Upper lobe of left lung (tissue), 6 donors: ENCODE measurements at places on chromosomes 16 and 17. TPM values are rescaled to one million over a fixed set of nuclear protein-coding genes. Genes with fewer than 3 reads are reported as not detected.
A peak's percentile ranks its signal among the peaks of the same experiment; 100 is the strongest.

GRCh38 chr17:31427684-31428083, 36.2 kb downstream of the RAB11FIP4 start:
- DNase-seq = no peak

DNA sequence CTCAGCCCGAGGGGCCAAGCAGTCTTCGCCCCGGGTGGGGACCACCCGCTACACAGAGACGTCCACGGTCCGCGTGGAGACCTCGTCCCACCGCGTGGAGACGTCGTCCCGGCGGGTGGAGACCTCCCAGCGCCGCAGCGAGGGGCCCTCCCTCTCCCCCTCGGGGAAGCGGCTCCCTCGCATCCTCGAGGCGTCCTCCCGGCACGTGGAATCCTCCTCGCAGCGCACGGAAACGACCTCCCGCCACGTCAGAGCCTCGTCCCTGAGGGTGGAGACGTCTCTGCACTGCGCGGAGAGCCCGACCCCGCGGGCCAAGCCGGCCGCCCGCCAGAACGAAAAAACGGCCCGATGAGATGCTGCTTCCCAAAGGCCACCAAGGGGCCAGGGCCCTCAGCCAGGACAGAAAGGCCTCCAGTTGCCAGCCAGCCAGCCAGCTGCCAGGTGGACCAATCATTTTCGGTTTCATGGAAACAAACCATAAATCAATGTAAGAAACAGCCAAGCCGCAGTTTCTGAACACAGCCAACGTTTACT, 424 bp downstream of the C17orf100 start:
- DNase-seq = peak; percentile 90

GRCh38 chr16:28549301-28549899, 4.3 kb upstream of the SGF29 start:
- no peak for DNase-seq

DNA sequence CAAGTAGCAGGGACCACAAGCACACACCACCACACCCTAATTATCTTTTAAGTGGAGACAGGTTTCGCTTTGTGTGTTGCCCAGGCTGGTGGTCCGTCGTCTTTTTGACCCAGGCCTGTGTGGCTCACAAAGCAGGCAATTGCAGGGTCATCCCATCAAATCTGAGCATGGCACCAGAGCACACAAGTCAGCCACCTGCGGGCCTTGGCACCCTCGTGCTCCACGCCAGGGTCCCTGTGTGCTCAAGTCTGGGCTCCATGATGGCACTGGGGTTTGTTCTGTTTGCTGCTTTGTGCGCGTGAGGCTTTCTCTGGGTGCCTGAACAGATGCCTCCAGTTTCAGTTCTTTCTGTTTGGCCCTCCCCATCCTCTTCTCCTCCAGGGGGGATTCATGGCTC, 2.4 kb upstream of the CAPN15 start:
- no peak for DNase-seq

GRCh38 chr17:39640591-39641031, 3.7 kb downstream of the STARD3 start:
- DNase-seq = no peak

DNA sequence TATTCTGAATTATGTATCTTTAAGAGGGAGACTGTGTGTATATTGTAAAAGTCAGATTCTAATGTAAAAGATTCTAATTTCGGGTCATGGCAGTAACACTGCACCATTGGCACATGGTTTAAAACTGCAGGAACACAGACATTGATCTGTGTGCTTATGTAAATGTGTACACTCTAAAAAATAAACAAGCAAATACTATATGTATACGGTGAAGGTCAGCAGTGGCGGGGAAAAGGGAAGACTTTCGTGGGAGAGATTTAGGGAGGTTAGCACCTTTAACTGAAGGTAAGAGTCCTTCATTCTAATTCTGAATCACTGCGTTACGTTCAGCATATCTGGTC, 157.8 kb upstream of the FAM20A start:
- DNase-seq = no peak

DNA sequence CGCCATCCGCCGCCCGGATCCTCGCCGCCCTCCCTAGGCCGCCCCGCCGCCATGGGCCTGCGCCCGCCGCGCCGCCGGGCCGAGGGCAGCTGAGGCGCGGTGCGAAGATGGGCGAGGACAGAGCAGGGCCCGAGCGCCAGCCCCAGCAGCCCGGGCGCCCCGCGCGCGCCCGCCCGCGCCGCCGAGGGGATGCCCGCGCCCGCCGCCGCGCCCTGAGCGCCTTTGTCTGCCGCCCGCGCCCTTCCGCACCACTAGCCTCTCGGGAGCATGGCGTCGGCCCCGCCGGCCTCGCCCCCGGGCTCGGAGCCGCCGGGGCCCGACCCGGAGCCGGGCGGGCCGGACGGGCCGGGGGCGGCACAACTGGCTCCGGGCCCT, 278 bp downstream of the RAB11FIP3 start:
- DNase-seq = no peak

- no peak for DNase-seq
These were observed 120.2 kb downstream of the RAP1GAP2 start for GRCh38 chr17:2916461-2916860.

DNA sequence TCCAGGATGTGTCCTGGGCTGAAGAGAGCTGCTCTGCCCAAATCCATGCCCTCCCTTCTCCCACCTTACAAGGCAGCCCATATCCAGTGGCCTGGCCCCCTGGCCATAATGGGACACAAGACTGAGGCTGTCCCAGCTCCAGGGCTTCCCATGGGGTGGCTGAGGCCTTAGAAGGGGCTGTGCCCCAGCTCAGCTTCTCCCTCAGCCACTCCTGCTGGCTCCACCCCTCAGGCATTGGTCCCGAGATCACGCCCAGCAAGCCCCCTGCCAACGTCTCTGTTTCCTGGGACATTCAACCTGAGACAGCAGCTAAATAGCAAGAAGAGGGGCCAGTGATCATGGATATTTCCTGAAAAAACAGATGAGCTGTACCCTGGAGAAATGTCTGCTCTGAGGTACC, 43.3 kb downstream of the ARHGAP27 start:
- DNase-seq = no peak

DNA sequence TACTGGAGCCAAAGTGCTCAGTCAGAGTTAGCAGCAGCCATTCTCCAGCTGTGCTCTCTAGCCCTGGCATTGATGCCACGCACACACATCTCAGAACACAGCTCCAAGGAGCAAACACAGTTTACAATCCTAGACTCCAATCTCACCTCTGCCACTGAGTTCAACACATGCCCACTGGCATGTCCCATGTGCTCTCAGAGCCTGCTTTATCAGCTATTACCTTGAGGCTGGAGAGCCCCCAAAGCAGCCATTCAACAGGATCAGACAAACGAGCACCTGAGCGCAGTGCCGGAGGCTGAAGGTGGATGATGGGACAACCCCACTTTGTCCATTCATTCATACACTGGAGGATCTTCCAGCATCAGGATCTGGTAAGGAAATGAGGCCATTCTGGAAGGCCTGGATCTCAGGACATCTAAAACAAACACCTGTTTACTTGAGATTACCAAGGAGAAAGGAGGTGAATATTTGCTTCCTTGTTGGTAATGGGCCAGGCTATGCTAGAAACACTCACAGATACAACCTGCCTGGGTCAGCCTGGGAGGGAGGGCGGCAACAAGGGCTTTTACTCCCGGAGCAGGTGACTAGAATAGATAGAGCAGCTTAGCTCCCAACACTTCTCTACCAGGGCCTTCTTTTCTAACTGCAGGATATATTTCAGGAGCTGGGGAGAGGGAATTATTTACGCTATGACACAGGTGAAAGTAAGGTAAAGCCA, 25.4 kb downstream of the RANBP10 start:
- no peak for DNase-seq

DNA sequence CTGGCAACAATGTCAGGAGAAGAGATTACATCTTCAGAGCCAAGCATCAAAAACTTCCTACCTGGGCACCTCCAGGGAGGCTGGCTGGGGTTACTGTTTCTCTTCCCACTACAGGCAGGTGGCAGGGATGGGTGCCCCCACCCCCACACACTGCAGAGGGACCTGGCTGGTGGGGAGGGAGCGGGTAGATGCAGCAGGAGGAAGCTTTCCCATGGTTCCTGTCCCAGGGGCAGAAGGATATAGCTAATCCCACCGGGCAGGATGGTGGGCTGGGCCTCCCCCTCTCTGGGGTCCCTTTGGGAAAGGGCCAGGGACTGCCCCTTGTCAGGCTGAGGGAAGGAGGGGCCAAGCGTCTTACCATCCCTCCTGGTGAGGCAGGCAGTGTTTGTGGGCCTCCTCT, 16.7 kb upstream of the MTMR4 start:
- no peak for DNase-seq

DNA sequence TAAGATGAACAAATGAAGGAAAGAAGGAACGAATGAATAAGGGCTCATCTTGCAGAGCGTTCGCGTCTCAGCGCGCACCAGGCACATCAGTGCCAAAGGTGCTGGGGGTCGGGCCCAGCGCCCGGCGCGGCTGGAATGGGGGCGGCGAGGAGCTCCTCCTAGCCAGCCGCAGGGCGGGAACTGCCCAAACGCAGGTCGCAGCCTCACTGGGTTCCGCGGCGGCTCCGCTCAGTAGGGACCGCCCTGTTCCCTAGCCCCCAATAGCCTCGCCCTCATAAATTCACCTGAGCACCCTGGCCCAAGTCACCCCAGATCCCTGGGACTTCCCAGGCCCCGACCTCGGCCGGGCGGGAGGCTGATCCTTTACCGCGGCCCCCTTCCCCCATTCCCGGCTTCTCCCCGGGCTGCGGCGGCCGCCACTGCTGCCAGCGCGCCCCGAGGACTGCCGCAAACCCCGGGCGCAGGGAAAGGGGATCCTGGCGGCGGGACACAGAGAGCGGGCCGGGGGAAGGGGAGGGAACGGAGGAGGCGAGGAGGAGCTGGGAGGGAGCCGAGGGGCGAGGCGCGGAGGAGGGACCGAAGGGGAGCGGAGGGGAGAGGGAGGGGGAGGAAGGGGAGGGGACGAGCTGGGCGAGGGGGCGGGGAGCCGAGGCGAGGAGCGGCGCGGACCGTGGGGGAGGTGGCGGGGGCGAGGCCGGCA, 377 bp upstream of the CRHR1 start:
- peak; percentile 82 for DNase-seq

GRCh38 chr16:83211711-83212110, 584.9 kb downstream of the CDH13 start:
- DNase-seq = no peak

LPO gene
- not detected for total RNA-seq

NPW gene
- 0.80 TPM for total RNA-seq

TMEM235 gene
- not detected for total RNA-seq

LDHD gene
- 13.5 TPM for total RNA-seq
